Central memory CD4-positive, alpha-beta T cell (primary cell): ENCODE measurements at places on chromosomes 11 and 22.

DNA sequence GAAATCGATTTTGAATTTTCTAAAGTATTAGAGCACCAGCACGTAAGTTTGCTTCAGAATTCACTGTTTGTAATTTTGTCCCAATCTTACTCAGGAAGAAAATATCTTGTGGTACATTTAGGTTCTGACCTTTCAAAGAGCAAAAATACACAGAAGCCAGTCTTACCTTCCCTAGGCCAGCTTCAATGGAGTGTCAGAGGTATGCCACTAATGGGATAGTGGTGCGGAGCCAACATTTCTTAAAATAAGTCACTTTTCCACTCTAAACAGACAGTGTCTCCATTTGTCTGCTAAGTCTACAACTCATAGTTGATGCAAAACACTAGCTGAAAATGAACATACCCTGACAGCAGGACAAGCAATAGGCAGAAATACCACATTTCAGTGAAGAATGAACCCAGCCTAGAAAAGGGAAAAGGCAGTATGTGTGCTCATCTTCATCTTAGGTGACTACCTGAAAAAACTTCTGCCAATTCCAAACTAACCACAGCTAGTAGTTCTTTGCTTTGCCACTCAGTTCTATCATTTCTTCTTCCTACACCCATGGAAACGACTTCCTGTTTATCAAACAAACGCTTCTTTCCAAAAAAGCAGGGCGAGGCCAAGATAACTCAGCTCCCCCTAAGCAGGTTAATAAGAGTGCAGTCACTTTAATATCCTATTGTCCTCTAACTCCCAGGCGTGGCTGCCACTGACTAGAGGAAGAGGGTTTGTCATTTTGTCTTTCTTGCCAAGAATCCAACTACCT is 94.0 kb upstream of the APOA1 start:
- peak; percentile 81 for DNase-seq

- DNase-seq = no peak
Observed at GRCh38 chr22:27638329-27639233, 163.0 kb downstream of the MN1 start.

- no peak for DNase-seq
Observed at GRCh38 chr11:117909611-117910382, 19.4 kb downstream of the TMPRSS13 start.

DNA sequence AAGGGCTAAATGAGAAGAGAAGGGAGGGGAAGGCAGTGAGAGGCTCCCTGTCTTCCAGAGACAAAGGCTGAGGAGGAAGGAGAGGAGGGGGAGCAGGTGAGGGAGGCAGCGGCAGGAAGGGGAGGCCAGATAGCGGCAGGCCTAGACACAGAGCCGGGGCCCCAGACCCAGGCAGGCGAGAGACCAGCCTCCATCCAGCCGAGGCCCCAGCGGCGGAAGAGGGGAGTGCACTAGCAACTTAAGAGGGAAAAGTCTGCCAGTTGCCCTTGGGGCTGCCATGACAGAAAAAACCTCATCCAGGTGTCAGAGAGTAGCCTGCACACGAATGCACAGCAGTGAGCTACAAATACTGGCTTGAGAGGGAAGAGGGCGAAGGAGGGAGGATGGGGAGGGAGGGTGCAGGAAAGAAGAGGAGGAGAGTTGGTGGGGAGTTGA is 46.7 kb downstream of the IGLL1 start:
- no peak for DNase-seq

DNA sequence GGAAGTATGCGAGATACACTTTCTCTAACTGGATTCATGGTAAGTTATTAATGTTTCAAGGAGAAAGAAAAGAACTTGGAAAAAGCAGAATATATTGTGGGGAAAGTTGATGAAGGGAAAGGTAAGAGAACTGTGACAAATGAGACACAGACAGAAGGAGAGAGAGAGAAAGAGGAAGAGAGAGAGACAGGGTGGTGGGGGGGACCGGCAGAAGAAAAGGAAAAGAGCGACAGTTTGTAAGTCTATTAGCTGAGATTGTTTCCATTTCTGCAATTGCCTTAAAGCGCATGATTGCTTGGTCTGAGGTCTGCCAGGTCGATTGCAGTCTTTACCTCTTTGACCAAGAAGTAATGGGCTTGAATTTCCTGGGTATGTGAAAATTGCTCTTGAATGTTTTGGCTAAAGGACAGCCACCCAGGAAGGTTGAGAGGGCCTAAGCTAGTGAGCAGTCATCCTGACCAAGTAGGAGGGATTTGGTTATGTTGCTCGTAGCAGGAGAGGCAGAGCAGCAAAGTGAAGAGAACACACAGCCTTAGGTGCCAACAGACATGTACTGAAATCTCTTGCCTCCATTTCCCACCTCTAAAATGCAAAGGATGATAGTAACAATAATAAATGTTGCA is 23.6 kb upstream of the TMA7B start:
- DNase-seq = no peak

- DNase-seq = no peak
Observed at GRCh38 chr11:22454461-22455090, 116.4 kb downstream of the SLC17A6 start.

GRCh38 chr11:71543866-71544265 is 4.4 kb upstream of the KRTAP5-9 start:
- DNase-seq = no peak

DNA sequence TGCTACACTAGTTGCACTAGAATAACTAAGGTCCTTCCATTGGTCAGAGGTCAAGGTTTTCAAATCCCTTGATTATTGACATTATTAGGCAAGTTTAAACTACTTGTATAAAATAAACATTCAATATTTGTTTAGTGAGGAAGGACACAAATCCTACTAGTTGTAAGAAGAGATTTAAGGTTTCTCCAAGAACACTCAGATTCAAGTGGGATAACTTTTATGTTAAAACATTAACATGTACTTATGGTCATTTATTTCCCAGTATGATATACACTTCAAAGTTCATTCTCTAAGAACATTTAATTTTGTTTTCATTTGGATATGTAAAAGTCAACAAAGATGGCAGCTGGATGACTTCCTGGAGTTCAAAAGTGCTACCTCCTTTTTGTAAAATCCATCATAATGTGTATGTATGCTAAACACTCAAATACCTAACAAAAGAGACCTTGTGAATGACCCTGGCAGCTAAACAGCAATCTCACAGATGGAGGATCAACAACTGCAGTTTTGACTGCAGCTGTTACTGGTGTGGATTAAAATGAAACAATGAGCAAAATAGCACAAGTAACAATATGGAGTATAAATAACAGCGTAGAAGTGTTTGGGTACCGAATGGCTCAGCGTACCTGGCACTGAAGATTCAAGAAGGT is 1.5 kb downstream of the CCDC90B start:
- no peak for DNase-seq

DNA sequence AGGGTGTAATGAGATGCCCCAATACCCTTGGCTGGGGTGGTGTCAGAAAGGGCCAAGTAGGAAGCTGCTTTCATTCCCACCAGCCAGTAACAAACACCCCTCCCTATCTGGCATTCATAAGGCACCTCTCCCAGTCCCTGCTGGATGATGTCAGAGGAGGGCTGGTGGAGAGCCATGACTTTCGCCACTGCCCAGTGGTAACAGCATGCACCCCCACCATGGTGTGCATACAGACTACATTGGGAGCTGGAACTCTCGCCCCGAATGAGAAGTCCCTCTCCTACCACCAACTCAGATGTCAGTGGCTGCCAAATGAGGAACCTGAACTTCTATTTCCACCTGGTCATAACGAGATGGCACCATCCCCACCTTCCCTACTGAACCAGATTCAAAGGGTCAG is 73.3 kb downstream of the SGSM3 start:
- DNase-seq = no peak

GRCh38 chr22:41976961-41977566 is 7.8 kb downstream of the SEPTIN3 start:
- no peak for DNase-seq

- no peak for DNase-seq
Observed at GRCh38 chr11:114330373-114330772, 34.2 kb downstream of the NNMT start.

GRCh38 chr11:130911306-130911705 is 5.0 kb downstream of the SNX19 start:
- DNase-seq = no peak

- no peak for DNase-seq
Observed at GRCh38 chr11:2211113-2211971, 39.7 kb upstream of the TH start.

DNA sequence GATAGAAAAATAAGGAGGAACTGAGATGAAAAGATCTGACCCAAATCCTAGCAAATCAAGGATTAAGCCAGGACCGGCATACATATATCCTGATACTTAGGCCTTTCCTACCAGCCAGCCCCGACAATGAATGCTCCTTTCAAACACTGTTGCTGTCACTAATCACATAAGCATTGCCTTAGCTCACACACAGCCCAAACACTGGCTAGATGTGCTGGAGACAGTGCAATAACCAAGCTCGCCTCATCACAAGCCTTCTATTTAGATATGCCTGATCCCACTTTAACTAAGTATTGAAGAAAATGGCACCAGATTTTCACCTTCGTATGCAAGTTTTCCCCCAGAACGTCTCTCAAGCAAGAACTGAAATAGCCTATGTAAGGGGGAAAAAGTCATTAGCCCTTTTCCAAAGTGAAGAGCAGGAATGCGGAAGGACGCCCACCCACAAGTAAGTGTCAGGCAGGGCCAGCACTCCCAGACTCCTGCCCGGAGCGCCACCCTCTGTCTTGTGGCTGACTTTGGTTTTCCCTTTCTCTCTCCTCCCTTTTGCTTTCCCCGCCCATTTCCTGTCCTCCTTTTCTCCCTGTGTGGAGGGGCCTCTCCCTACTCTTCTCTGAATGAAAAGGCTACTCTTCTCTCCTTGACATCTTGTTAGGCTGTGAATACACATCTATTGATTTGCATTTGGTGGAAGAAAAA is 8.9 kb upstream of the OPCML start:
- DNase-seq = no peak

- no peak for DNase-seq
Observed at GRCh38 chr11:112121981-112122615, 35.4 kb downstream of the SDHD start.

DNA sequence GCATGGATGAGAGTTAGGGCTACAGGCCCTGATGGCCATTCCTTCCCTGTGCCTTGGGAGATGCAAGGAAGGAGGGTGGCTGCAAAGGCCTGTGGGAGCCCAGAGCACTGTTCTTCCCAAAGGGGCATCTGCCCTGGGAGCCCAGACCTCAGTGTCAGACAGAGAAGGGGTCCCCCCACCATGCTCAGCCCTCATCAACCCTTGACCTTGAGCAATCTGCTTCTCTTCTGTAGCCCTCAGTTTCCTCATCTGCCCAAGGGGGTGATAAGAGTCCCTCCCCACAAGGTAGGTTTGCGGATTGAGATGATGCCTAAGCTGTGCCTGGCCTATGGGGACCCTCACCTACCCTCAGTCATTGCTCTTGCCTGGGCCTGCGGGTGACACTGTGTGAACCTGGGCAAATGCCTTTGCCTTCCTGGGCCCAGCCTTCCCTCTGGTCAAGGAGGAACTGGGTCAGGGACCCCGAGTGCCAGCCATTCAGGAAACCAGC is 47.5 kb downstream of the IGLL5 start:
- no peak for DNase-seq

- no peak for DNase-seq
Observed at GRCh38 chr11:8641332-8641731, 41.1 kb downstream of the TRIM66 start.

- DNase-seq = no peak
Observed at GRCh38 chr22:28137036-28137435, 218.0 kb upstream of the PITPNB start.

DNA sequence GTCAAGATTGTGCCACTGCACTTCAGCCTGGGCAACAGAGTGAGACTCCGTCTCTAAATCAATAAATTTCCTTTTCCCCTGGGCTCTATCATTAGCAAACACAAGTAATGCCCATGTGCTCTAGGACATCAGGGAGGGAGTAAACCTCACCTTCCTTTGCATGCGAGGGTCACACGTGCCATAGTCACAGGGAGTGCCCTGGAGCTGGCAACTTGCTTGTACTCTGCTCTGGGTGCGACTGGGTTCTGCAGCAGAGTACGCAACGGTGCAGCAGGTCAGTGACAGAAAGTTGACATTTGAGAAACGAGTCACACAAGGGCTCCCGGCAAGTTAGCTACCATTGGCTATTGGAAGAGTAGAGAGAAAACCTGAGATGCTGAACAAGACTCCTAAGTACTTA is 32.6 kb upstream of the CHKA start:
- no peak for DNase-seq

GRCh38 chr22:28874811-28875320 is 8.5 kb upstream of the ZNRF3 start:
- DNase-seq = no peak

DNA sequence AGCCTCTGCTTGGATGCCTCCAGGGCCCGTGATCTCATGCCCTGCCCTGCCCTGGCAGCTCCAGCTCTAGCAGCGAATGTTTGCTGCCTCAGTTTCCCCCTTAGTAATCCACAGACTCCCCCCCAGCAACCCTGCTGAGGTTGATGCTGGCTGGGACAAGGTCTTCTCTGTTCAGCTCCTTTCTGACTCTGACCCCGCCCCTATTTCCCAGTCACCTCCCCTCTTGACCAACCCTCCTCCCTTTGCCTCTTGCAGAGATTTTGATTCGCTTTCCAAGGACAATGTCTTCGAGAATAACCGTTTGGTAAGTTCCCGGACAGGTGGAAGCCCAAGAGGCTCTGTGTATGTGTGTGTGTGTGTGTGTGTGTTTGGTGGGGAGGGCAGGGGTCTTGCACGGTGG is 5.6 kb downstream of the MICALL1 start:
- no peak for DNase-seq
